CD14-positive monocyte (primary cell): ENCODE measurements at places on chromosomes 7 and 10.

GRCh38 chr10:14618674-14619073 lies 156.0 kb downstream of the FAM107B start:
- peak; percentile 77 for DNase-seq

DNA sequence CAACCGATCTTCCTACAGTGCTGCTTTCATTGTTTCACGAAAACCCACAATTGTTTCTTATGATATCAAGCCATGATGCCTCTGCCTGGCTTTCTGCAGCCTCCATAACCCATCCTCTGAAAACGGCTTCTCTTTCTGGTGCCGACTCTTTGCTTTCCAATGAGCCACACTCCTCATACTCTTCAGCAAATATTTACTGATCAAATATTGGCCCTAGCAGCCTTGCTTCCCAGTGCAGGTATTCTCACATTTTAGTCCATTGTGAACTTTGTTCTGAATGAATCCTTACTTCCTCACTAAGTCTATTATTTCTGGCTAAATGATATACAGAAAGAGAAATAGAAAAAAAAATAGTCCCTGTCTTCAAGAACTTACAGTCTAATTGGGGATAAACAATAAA lies 35.5 kb downstream of the LAMB1 start:
- no peak for DNase-seq

- no peak for DNase-seq
Measured at GRCh38 chr10:67079126-67079525, 153.3 kb downstream of the LRRTM3 start.

- DNase-seq: peak; percentile 6
Measured at GRCh38 chr7:158595068-158595467, 7.4 kb upstream of the PTPRN2 start.

DNA sequence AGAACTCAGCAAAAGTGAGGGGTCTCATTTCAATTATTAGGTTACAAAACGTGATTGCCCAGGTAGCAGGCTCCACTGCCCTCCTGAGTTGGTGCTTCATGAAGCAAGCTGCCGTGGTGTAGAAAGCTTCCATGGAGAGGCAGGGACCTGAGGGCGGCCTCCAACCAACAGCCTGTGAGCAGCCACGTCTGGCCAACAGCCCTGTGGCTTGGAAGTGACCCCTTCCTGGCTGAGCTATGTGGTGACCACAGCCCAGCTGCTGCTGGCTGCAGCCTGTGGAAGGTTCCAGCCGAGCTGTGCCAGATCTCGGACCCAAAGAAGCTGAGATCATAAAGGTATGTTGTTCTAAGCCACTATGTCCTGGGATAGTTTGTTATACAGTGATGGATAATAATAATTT lies 122.5 kb upstream of the KLF6 start:
- no peak for DNase-seq

DNA sequence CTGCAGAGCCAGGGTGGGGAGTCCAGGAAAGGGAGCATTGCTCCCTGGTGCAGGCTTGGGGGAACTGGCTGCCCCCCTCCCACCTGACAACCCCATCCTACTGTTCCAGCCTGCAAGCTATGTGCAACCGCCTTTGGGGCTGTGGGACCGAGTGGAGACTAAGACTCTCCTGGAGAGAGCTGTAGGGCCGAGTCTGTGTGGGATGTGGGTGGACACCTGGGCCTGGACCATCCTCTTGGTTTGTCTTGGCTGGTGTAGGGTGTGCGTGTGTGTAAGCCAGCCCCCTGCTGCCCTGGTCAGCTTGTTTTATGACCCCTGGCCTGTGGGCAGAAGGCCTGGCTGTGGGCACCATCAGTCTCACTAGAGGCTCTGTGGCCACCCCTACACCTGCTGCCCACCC lies 1.6 kb upstream of the RAMP3 start:
- no peak for DNase-seq

DNA sequence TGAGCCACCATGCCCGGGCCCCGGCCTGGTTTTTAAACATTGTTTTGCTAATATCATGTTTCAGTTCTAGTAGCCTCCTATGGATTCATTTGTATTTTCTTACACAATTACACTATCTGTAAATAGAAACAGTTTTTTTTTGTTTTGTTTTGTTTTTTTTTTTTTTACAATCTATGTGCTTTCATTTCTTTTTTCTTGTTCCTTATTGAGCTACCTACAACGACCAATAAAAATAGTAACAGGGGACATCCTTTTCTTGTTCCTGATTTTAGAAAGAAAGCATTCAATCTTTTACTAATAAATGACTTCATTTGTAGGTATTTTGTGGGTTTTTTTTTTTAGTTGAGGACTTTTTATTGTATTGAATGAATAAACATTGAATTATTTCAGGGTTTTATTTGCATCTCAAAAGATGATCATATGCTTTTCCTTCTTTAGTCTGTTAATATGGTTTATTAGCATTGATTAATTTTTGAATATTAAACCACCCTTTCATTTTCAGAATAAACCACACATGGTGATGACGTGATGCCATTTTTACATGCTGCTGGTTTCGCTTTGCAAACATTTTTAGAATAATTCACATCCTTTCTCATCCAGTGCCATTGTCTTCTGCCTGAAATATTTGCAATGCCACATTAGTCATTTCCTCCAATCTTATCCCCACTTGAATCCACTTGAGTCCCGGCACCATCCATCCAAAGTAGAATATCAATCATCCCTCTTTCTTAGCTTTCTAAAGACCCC lies 18.1 kb upstream of the AKR1E2 start:
- no peak for DNase-seq

DNA sequence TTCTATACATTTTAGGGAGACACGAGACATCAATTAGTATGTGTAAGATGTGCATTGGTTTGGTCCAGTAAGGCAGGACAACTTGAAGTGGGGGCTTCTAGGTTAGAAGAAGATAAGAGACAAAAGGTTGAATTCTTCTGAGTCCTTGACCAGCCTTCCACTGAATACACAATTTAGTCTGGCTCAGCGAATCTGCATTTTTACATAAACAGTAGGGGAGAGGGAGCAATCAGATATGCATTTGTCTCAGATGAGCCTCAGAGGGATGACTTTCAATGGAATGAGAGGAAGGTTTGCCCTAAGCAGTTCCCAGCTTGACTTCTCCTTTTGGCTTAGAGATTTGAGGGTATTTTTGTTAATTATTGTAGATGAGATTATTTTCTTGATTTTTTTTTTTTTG lies 20.0 kb upstream of the C10orf90 start:
- no peak for DNase-seq

- DNase-seq: peak; percentile 40
Measured at GRCh38 chr7:76047305-76047810, 442 bp downstream of the STYXL1 start.

DNA sequence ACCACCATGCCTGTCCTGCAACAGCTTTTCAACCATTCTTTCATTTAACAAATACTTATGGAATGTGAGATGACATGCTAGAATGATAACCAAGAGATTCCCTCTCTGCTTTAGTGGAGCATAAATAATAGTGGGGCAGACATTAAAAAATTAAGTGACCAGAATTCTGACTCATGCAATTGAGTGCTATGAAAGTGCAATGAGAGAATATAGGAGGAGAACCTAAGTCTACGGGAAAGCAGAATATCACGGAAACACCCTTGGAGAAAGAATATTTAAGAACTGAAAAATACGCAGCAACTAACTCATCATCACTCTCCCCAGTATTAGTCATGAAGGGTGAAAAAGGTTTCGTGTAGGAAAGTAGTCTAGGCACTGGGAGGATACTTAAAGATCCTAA lies 7.1 kb downstream of the KIF5B start:
- DNase-seq: no peak

GRCh38 chr10:44863344-44864047 lies 47.6 kb upstream of the TMEM72 start:
- no peak for DNase-seq
